ENCODE measurements at places on chromosomes 5 and 9. TPM values are rescaled to one million over a fixed set of nuclear protein-coding genes. Genes with fewer than 3 reads are reported as not detected.

TLE1 gene
- 80.9 TPM for total RNA-seq

RPL7A gene
- 2,937 TPM for total RNA-seq

GRCh38 chr9:75889977-75890471 lies 449 bp upstream of the PCSK5 start:
- DNase-seq = peak; percentile 45

DNA sequence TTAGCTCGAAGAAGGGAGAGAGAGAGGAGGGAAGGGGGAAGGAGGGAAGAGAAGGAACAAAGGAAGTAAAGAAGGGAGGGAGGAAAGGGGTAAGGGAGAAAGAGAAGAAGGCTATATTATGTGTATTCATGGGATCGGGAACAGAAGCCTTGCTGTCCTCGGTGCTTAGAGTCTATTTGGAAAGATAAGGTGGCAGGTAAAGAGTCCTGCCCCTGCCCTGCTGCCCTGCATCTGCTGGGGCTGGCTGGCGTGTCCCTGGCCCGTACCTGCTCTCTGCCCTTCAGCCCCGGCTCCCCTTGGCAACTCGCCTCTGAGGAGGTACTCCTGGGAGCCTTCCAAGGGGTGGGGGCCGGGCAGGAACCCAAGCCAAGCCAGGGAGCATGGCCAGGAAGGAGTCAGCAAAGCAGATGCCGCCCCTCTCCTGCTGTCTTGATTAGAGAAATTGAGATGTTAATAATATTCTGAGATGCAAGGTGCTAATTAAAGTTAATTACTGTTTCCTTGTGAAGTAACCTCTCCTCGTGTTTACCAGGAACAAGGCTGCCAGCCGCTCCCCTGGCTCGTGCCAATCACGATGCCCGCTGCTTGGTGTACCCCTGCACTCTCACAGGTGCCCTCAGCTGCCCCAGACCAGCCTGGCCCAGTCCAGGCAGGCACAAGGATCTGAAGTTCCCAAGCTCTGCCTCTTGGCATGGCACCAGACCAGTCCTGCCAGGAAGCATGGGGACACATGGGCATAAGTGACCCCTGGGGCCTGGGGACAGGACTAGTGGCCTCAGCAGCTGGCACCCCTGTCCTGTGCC lies 36.6 kb downstream of the PCDH1 start:
- no peak for DNase-seq

GRCh38 chr5:146081556-146081955 lies 23.8 kb downstream of the PLAC8L1 start:
- no peak for DNase-seq

DNA sequence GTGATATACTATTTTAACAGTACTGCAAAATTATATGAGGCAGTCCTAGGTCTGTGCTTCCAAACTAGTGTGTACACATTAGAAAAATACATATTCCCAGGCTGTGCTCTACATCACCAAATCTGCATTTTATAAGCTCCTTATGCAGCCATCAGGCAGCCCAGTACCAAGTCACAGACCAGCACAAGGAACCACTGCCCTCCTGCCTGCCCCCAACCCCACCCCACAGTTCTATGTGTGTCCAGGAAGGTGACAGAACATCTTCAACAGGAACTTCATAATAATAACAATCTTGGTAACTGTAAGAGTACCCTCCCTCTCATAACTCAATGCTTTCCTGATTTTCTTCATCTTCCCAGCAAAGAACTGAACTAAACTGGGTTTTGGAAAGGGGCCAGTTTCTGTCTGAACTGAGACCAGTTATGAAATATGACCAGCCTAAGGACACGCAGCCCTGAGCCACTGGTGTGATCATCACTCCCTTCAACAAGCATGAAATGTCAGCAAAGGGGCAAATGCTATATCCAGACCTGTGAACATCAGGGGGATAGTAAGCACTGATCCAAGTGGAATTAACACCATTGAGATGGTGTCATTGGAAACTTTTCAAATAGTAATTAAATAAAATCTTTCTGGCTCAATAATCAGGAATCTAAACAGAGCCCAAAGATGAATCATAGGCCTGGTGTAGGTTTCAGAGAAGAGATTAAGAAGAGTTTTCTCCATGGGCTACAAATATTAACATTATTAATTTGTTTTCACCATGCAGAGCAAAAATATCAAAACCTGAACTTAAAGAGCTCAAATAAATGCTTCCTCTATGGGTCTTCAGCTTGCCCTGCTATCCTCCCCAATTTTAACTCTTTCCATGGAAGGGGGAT lies 82.1 kb downstream of the DPYSL3 start:
- no peak for DNase-seq

DNA sequence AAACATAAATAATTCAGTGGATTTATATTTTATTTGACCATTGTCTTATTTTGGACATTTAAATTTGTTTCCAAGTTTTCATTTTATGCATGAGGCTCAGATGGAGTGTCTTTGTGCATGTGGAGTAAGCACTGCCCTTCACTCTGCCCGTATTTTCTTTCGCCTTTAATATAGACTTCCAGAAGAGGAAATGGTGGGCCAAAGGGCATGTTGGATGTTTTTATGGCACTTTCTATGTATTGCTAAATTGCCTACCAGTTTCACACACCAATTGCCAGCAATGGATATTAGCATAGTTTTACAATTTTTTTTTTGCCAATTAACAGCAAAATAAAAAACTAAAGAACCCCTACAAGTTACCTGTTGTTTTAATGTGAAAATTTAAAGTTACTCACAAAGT lies 38.4 kb downstream of the ZSWIM6 start:
- DNase-seq = no peak

DNA sequence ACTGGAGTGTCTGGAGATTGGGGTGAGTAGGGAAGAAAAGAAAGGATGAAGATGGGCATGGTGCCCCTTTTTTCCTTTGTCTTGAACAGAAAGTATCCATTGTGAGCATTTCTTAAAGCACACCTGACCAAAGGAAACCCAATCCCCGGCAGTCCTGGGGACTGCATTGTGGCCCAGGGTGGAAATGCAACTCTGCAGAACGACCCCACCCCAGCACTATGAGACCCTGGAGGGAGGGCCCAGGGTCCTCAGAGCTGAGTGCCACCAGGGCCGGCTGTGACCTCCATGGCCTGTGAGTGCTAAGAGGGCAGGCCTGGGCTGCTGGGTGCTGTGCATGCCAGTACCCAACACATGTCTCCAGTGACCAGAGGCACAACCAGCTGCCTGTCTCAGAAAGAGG lies 18.5 kb downstream of the EEIG1 start:
- DNase-seq = no peak

DNA sequence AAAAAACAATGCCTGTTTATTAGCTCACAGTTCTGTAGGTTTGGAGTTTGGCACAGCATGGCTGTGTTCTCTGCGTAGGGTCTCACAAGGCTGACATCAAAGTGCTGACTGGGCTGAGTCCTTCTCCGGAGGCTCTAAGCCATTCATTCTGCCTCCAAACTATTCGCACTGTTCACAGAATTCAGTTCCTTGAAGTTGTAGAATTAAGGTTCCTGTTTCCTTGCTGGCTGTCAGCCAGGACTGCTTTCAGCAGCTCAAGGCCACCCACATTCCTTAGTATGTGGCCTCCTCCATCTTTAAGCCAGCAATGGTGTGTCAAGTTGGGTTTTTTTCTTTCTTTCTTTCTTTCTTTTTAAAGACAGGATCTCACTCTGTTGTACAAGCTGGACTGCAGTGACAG lies 161.9 kb downstream of the CDH6 start:
- DNase-seq = no peak

- DNase-seq = peak; percentile 57
Observed at GRCh38 chr9:21993893-21994555, at the start of gene CDKN2A. TSS of gene CDKN2A (minus strand) at chr9:21994392.
